ENCODE measurements at places on chromosomes 12 and 14. TPM values are rescaled to one million over a fixed set of nuclear protein-coding genes. Genes with fewer than 3 reads are reported as not detected.

LRIG3 gene
- total RNA-seq = 29.3 TPM

GPHN gene
- total RNA-seq = 17.0 TPM

GNB3 gene
- 2.0 TPM for total RNA-seq

TRIM9 gene
- 0.73 TPM for total RNA-seq

RASSF3 gene
- 25.7 TPM for total RNA-seq

SPATA7 gene
- total RNA-seq = 13.6 TPM

SLC38A2 gene
- total RNA-seq = 767 TPM

SIX6 gene
- not detected for total RNA-seq

C12orf54 gene
- total RNA-seq = not detected

AHSA1 gene
- total RNA-seq = 86.5 TPM

CCDC177 gene
- total RNA-seq = not detected

EPYC gene
- not detected for total RNA-seq

MLF2 gene
- 158 TPM for total RNA-seq

PTPRB gene
- 8.6 TPM for total RNA-seq

MDGA2 gene
- not detected for total RNA-seq

RFC5 gene
- 6.0 TPM for total RNA-seq

ANG gene
- total RNA-seq = 6.8 TPM

CHMP4A gene
- total RNA-seq = 21.8 TPM

KLRG1 gene
- total RNA-seq = 0.78 TPM

NRXN3 gene
- total RNA-seq = 2.9 TPM

PDZRN4 gene
- 0.07 TPM for total RNA-seq

TAS2R9 gene
- total RNA-seq = not detected

AQP5 gene
- total RNA-seq = 0.52 TPM

TEX22 gene
- total RNA-seq = 0.17 TPM

TMPRSS12 gene
- total RNA-seq = not detected

LHX5 gene
- total RNA-seq = not detected

KRT83 gene
- not detected for total RNA-seq

CMA1 gene
- not detected for total RNA-seq

NFKBIA gene
- total RNA-seq = 95.7 TPM

PLA2G1B gene
- total RNA-seq = not detected

TAS2R14 gene
- total RNA-seq = 4.3 TPM

PRR4 gene
- total RNA-seq = 1.2 TPM

SDSL gene
- 4.9 TPM for total RNA-seq

HOTAIR gene
- not detected for total RNA-seq

CD63 gene
- 2,090 TPM for total RNA-seq

Data from smooth muscle cell of the pulmonary artery (primary cell).